ENCODE measurements at places on chromosomes 6 and 20. TPM values are rescaled to one million over a fixed set of nuclear protein-coding genes. Genes with fewer than 3 reads are reported as not detected.

The MAFB gene
- total RNA-seq = 0.15 TPM

The OR2B6 gene
- total RNA-seq = 0.15 TPM

The PLCB4 gene
- 23.2 TPM for total RNA-seq

The SRMS gene
- total RNA-seq = 0.12 TPM

The CCN2 gene
- total RNA-seq = 197 TPM

The SLC35F1 gene
- 0.03 TPM for total RNA-seq

The FAM83D gene
- total RNA-seq = 69.8 TPM

The CST8 gene
- not detected for total RNA-seq

The NCOA7 gene
- 10.4 TPM for total RNA-seq

The TREM2 gene
- not detected for total RNA-seq

The ISM1 gene
- total RNA-seq = 0.24 TPM

The GPR63 gene
- 0.46 TPM for total RNA-seq

Measured in A549 treated with Hydrocortisone at 1 μM for 4 hours (cell line).